ENCODE measurements at places on chromosomes 16 and 17.

- no peak for DNase-seq
These were observed 795.1 kb upstream of the CDH8 start for GRCh38 chr16:62831235-62831850.

DNA sequence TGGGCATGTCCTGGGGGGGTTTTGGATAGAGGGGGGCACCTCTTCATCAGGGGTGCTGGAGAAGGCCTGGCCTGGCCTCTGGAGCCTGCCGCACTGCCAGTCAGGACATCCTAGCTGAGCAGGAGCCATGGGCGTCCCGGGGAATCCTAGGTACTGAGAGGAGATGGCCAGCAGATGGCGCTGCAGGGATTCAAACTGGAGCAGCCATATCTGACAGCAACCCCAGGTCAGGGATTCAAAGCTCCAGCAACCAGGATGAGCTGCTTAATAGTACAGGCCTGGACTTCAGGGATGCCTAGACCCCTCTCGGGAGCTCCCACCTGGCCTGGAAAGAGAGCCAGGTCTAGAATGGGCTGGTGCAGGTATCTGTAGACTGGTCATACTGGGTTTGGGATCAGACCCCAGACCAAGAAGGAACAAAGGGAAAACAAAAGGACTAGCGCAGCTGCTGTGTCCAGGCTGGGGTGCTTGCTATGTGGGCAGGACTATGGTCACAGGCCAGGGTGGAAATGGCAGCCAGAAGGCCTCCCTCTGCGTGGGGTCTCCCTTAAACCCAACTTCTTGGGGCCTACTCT lies 306.9 kb upstream of the RBFOX1 start:
- DNase-seq: no peak

DNA sequence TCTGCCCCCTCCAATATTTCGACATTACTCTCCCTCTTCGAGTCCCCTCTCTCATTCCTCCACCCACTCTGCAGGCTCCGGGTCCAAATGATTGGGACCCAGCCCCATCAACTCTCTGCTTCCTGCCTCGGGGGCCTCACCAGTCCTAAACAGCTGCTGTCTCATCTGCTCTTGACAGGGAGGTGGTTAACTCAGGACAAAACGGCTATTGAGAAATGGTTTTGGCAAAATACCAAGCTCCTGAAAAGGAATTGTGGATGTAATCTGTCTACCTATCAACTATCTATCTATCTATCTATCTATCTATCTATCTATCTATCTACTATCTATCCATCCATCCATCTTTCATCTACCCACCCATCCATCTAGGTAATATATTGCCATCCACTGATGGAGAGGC lies 2.2 kb downstream of the CD300H start:
- DNase-seq: no peak

- DNase-seq: no peak
These were observed 2.6 kb downstream of the AXIN2 start for GRCh38 chr17:65558683-65559460.

- DNase-seq: no peak
These were observed 24.9 kb downstream of the HSD17B2 start for GRCh38 chr16:82059983-82060421.
